ENCODE measurements at places on chromosomes 11 and 22.
A peak's percentile ranks its signal among the peaks of the same experiment; 100 is the strongest.

- no peak for DNase-seq
These were observed 53.4 kb downstream of the CD44 start for GRCh38 chr11:35192347-35192746.

- DNase-seq, result no peak
These were observed 226.9 kb downstream of the INSC start for GRCh38 chr11:15341587-15341986.

DNA sequence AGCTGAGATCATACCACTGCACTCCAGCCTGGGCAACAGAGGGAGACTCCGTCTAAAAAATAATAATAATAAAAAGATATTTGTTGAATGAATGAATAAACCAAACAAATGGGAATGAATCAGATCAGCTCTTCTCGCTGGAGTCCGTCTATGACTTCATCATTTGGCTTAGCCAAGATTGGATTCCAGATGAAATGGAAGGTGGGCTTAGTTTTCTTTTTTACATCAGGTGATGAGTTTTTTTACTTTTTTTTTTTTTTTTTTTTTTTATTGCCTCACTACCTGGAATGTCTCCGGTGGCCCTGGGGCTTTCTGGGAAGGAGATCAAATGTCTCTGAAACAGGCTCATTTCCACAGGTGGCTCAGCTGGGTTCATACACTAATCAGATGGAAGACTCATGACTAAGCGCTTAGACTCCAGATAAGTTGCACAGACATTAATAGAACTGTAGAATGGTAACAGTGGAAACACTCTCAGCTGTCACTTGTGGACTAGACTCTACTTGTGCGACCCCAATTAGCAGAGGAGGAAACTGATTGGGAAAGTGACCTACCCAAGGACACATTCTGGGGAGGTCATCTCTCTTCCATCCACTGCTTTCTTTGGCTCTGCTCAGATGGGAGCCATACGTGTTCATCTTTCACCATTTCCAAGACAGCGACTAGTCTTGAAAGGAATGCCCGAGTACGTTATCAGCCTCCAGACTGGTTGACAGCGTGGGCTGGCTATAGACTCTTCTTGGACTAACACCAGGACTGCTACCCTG, 20.5 kb upstream of the RBFOX2 start:
- DNase-seq, result no peak

- DNase-seq, result no peak
These were observed 2.8 kb downstream of the C11orf71 start for GRCh38 chr11:114397349-114397982.

DNA sequence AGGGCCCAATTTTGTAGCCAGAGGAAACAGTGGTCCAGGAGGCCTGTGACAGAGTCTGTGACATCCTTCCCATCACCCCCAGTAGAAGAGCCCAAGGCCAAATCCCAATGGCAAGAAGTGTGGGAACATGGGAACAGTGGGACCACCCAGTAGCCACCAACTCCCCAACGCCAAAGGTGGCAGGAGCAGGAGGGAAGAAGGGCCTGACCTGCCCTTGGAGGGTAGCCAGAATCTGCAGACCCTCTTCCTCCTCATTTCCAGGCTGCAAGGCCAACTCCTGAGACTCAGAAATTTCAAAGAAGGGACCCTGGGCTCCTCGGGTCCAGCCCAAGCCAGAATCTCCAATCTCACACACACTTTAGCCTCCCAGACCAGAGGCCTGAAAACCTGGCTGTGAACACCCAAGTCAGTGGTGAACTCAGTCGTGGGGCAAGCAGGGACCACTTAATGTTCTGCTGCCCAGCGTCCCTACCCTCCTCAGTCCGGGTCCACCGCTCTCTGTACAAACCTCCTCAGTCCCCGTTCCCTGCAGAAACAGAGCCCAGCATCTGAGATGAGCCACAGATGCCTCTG, 6.2 kb downstream of the RAB3IL1 start:
- DNase-seq, result no peak

GRCh38 chr11:15144347-15144746, 29.6 kb downstream of the INSC start:
- DNase-seq, result no peak

DNA sequence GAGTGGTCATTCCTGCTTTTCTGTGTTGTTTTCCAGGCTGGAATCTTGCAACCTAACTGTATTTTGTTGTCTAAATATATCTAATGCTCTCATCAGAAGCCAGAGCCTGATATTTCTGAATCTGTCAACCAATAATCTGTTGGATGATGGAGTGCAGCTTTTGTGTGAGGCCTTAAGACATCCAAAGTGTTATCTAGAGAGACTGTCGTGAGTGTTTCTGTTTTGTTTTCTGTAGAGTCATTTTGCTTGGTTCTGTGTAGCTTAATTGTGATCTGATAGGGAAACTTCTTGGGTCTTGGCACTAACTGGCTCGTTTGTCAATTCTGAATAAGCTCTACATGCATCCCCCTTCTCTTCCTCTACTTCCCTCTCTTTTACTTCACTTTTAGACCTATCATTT, 31.2 kb upstream of the RBMXL2 start:
- no peak for DNase-seq

DNA sequence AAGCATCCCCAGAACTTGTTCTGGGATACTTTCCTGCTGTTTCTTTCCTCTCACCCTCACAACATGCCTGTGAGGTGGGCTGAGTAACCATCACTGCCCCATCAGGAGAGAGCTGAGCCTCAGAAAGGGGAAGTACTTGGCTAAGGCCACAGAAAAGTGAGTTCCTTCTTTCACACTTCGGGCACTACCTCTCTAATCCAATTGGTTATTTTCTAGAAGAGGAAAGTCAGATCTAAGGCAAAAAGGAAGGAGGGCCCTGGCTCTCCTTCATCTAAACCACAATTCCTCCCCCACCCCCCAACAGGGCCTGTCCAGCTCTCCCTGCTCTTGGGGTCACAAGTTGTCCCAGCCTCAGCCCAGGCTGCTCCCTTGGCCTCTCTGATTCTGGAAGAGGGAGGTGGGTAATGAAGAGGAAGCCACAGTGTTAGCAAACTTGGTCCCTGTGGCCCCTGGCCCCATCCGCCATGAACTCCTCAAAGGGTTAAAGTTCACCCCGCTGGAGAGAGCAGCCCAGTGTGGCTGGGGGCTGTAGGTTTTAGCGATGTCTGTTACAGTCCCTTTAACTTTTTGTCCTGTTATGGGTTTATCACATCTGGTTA, 34.0 kb downstream of the SLC22A12 start:
- DNase-seq, result no peak

- no peak for DNase-seq
These were observed 31.1 kb downstream of the DKK3 start for GRCh38 chr11:11977206-11977938.

DNA sequence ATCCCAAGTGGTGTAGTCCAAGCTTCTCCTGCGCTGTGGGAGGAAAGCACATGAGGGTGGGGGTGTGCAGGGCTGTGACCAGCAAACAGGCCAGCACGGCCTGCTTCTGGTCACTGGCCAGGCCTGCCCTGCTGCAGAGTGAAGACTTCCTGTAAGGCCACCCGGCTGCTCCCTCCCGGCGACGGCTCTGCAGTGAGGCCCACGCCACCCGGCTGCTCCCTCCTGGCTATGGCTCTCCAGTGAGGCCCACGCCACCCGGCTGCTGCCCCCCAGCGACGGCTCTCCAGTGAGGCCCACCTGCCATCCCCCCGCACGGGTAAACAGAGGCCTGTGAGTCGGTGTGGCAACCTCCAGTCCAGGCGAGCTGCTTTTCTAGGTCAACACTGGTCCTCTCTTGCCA, 31.4 kb upstream of the BRSK2 start:
- no peak for DNase-seq

- DNase-seq, result no peak
These were observed 83.4 kb downstream of the TRIM51G start for GRCh38 chr11:48900131-48900800.

GRCh38 chr22:49810363-49811019, 17.2 kb downstream of the BRD1 start:
- no peak for DNase-seq

- no peak for DNase-seq
These were observed 540.3 kb downstream of the NTM start for GRCh38 chr11:131910523-131911387.

GRCh38 chr11:27718346-27718862, 18.1 kb upstream of the BDNF start:
- no peak for DNase-seq

DNA sequence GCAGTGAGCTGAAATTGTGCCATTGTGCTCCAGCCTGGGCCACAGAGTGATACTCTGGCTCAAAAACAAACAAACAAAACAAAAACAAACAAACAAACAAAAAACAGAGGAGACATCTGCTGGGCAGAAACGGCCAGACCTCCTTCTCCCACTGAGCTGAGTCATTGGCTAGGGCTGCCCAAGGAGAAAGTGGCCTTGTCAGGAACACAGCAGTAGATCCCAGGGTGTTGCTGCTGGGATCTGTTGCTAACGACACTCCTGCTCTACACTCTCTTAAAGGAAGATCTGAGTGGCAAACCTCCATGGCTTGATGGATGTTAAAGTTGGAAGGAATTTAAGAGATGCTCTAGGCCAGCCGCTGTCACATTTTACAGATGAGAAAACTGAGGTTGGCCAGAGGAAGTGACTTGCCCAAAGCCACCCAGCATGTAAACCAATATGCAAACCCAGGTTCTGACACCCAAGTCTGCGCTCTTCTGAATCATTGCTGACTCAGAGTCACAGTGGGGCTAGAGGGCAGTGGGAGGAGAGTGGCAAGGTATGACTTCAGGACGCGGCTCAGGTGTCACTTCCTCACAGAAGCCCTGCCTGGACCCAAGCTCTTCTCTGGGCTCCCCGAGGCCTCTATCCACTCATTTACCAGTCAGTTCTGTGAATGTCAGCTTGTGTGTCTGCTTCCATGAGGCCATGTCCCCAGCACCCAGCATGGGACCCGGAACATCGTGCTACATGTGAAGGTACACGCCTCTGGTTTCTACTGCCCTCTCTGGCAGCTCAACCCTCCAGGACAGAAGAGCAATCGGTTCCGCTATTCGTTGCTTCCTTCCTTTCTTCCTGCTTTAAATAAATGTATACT, 11.3 kb upstream of the GDPD5 start:
- DNase-seq, result peak; percentile 78

DNA sequence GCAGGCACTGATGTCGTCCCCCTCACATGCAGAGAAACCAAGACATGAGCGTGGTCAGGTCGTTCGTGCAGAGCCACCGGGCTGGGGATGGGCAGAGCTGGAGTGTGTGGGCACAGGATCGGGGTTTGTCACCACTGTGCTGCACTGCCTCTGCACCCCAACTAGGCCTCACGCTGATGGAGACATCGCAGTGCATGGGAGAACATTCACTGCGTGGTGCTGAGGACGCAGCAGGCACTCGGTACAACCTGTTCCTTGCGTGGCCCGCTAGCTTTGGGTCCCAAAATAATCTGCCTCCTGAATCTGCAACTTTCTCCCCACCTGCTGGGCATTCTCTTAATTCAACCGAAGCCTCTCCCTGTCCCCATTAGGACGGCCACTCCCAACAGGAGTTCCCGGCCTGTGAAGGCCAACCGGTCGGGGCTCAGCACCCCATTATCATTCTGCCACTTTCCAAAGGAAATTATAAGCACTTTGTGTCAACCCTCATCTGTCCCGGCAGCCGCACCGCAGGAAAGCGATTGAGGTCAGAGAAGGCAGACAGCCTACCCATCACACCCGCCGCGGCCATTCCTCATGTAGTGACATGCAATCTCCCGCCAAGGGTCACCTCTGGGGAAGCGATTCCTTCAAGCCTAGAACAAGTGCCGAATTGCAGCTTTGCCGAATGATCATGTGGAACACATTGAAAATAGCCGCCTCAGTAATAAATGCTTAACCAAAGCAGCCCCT, 490.4 kb downstream of the MN1 start:
- no peak for DNase-seq

DNA sequence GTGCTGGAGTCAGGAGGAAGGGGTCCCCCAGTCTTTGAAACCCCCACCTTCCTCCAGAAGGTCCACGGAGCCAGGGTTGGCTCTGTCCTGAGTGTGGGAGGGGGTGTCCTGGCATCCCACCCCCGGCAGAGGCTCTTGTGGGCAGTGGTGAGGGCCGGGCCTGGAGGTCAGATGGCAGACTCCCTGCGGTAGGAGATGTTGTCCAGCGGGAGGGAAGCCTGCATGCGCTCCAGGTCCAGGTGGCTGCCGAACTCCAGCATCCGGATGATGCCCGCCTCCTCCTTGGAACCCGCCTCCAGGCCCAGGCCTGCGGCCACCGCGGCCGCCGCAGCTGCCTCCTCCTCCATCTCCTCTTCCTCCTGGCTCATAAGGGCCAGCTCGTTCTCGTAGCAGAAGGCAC, 28.4 kb downstream of the KCNJ4 start:
- DNase-seq, result no peak

- DNase-seq, result no peak
These were observed 244.6 kb upstream of the ANO3 start for GRCh38 chr11:26087120-26087935.

DNA sequence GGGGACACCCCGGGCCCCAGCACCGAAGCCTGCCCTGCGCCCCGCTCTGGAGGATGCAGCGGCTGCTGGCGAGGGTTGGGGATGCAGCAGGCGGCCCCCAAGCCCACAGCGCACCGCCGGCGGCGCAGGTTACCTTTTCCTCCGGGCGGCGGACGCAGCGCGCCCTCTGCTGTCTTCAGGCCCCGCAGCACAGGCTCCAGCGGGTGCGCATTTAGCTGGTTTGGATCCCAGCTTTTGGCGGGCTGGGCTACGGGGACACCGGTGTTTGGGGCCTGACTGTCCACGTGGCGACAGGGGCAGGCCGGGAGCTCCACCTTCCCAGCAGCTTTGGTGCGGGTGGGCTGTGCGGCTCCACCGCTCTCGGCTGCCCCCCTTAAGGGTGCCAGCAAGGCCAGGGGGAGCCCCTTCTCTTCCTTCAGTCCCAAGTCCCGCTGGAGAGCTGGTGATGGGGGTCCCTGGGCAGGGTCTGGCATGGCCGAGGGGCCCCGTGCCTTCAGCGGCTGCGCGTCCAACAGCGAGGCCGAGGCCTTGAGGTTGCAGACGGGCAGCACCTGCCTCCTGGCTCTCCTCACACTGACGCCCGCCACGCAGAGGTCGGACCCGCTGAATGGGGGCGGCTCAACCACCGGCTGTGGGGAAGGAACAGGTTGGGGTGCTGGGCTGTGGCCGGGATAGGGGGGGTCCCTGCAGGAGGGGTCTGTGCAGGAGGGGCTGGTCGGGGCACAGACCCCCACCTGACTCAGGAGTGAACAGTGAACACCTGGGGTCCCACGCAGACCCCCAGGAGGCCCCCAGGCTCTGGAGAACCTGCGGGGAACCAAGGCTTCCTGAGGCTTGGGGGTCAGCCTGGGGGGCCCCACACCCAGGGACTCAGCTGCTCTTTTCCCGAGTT, 18.0 kb upstream of the IL17REL start:
- peak; percentile 94 for DNase-seq

- DNase-seq, result no peak
These were observed 39.4 kb upstream of the CEP295 start for GRCh38 chr11:93622043-93622442.

DNA sequence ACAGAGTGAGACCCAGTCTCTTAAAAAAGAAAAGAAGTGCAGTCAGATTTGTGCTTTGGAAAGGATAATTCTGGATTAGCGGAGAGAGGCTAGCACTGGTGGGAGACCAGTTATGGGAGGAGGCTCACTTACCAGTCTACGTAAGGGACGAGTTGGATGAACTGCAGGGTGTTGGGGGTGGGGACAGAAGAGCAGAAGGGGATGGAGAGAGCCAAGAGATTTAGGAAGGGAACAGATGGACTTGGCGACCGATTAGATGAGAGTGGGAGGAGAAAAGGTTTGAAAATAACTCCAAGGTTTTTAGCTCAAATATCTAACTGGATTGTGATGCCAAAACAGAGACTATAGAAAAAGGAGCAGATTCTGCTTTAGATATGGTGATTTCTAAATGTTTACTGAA, 81.4 kb downstream of the SFI1 start:
- no peak for DNase-seq
